ENCODE measurements at places on chromosomes 7 and 10. TPM values are rescaled to one million over a fixed set of nuclear protein-coding genes. Genes with fewer than 3 reads are reported as not detected.

DNA sequence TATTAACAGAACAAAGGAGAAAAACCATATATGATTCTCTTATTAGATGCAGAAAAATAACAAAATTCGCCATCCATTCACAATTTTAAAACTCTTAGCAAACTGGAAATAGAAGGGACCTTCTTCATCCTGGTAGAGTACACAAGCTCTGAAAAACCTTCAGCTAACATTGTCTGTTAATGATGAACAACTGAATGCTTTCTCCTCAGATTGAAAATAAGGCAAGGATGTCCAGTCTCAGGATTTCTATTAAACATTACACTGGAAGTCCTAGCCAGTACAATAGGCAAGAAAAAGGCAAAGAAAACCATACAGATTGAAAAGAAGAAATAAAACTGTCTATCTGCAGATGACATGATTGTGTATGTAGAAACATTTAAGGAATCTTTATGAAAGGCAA lies 16.0 kb upstream of the CCNY start:
- no peak for DNase-seq

GRCh38 chr7:195010-195829 lies 2.8 kb downstream of the FAM20C start:
- no peak for DNase-seq

DNA sequence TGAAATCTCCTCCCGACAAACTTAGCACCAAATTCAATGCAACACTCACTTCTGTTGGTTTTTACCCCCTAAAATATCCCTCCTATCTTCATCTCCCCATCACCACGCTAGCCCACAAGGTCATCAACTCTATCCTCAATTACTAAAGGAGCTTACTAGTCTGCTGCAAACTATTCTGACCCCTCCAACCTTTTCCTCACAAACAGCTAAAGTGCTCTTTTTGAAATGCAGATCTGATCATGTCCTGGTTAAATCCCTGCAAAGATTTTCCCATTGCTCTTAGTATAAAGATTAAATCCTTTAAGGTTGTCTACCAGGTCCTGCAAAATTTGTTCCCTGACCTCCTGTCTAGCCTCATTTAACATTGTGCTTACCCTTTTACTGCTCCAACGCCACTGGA lies 8.6 kb downstream of the SGCE start:
- no peak for DNase-seq

Gene SLC26A3
- total RNA-seq: not detected

GRCh38 chr7:82442492-82443035 lies 1.0 kb downstream of the CACNA2D1 start:
- DNase-seq: peak; percentile 46

DNA sequence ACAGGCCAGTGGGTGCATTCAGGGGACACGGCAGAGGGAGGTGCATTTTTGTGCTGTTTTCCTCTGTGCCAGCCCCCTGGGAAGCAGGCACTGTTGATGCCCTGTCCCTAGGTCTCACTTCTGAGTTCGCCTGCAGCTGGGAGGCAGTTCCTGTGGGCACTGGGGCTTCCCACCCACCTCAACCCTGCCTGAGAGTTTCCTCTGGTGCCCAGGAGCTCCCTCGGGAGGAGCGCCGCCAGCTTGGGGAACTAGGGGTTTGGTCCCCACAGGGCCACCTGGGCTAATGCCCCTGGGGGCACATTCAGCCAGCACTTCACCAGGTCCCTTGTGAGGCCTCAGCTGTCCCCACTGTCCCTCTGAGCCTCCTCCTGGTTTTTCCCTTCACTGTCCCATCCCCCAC lies 178.2 kb upstream of the RHEB start:
- no peak for DNase-seq

Gene NANOS1
- total RNA-seq: 54.2 TPM

- DNase-seq: peak; percentile 12
Observed at GRCh38 chr7:70446448-70447143, 685.3 kb upstream of the GALNT17 start.

DNA sequence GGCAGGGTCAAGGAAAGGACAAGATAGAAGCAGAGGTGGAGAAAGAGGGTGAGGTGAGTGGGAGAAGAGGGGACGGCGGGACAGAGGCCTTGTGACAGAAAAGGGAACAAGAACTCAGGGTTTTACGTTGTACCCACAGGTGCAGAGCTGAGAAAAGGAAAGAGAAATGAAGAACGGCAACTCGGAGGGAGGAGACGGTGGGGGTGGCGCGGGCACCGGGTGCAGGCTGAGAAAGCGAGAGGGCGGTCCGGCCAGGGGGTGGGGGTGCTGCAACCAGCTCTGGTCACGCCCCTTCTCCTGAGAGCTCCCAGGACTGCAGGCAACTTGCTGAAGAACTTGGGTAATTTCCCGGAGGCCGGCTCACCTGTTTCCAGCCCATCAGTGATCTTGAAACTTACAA lies 65.3 kb downstream of the CARD11 start:
- no peak for DNase-seq

- DNase-seq: no peak
Observed at GRCh38 chr7:2512713-2513112, 6.9 kb upstream of the LFNG start.

- no peak for DNase-seq
Observed at GRCh38 chr10:49616421-49617101, 2.7 kb downstream of the CHAT start.

Gene PTPN20
- total RNA-seq: not detected

Gene MAP3K8
- 1.2 TPM for total RNA-seq

Gene ERVW-1
- total RNA-seq: 66.6 TPM

Gene ADAM8
- total RNA-seq: 0.56 TPM

Gene PPP1R9A
- 21.8 TPM for total RNA-seq

DNA sequence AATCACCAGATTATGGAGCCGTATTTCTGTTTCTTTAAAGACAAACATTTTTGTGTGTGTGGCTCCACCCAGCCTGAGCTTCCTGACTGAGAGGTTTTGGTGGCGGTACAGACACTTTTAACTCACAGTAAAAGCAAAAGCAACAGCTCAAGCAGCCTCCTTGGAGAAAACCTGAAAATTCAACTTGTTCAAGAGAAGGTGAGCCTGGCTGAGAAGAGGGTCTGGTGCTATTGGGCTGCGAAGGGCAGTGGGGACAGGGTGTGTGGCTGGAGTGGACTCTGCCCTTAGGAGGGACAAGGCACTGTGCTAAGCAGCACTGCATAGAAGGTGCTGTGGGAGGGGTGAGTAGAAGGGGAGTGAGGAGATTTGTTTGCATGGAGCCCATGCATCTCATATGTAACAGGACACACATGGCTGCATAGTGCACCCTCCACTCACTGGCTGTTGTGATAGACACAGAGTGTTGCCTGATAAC lies at the start of gene GIMAP7:
Gene GIMAP7, plus strand, starts transcription at position 125 of the 475 bp plus-strand sequence. CDS start 5,103 bp downstream, outside the sequence.
- no peak for DNase-seq

DNA sequence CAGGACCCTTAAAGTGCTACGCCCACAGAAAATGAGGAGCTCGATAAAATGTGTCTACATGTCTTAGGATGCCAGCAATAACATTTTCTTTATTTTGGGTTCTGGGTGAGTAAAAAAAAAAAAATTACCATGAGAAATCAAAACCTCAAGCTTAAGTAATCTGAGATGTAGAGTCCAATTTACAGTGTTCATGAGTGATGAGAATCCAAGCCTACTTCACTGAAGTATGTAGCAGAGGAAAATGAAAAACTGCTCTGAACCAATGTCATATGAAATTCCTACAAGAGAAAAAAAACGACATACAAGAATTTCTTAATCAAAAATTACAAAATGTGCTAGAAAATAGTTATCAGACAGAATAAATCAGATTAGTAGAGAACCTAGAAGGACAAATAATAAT lies 274.4 kb downstream of the HTR7 start:
- no peak for DNase-seq

Gene PON2
- 117 TPM for total RNA-seq

GRCh38 chr7:132240262-132240661 lies 336.0 kb downstream of the PLXNA4 start:
- no peak for DNase-seq

- DNase-seq: no peak
Observed at GRCh38 chr7:43491984-43492383, 90.9 kb upstream of the STK17A start.

DNA sequence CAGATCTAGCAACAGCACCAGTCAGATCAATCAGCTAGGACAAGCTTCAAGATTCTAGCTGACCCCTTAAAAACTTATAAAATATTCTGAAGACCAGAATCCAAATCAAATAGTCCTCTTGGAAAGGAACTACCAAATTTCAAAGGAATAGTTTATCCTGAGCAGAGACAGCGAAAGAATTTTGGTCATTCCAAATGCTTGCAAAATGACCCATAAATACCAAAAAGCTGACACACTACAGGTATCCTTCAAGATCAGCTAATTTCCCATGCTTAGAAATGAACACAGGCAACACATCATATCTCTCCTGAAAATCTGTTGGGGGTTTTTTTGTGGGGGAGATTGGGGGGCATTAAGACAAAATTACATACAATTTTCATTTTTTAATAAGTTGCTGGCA lies 78.8 kb downstream of the PDSS1 start:
- no peak for DNase-seq
